ENCODE measurements at places on chromosomes 13 and 19. TPM values are rescaled to one million over a fixed set of nuclear protein-coding genes. Genes with fewer than 3 reads are reported as not detected.

CGB8 gene
- polyA plus RNA-seq, result not detected

UHRF1 gene
- 3.2 TPM for polyA plus RNA-seq

ZNF154 gene
- polyA plus RNA-seq, result 2.8 TPM

NKPD1 gene
- 1.2 TPM for polyA plus RNA-seq

CDX2 gene
- polyA plus RNA-seq, result not detected

GIPC3 gene
- polyA plus RNA-seq, result not detected

KLK1 gene
- 0.39 TPM for polyA plus RNA-seq

C19orf81 gene
- polyA plus RNA-seq, result not detected

NLRP11 gene
- polyA plus RNA-seq, result not detected

CYP2F1 gene
- polyA plus RNA-seq, result not detected

LYPD5 gene
- polyA plus RNA-seq, result 8.8 TPM

TJP3 gene
- not detected for polyA plus RNA-seq

CLDN10 gene
- not detected for polyA plus RNA-seq

MIA gene
- polyA plus RNA-seq, result 7.4 TPM

TNFSF9 gene
- 12.8 TPM for polyA plus RNA-seq

SMARCA4 gene
- polyA plus RNA-seq, result 61.8 TPM

RFXAP gene
- polyA plus RNA-seq, result 1.4 TPM

MBD3L2 gene
- not detected for polyA plus RNA-seq

MRPL54 gene
- 27.0 TPM for polyA plus RNA-seq

CD209 gene
- polyA plus RNA-seq, result not detected

FPR2 gene
- polyA plus RNA-seq, result 0.03 TPM

ZNF582 gene
- 4.0 TPM for polyA plus RNA-seq

CCDC9 gene
- polyA plus RNA-seq, result 2.8 TPM

APOC4 gene
- not detected for polyA plus RNA-seq

MCEMP1 gene
- not detected for polyA plus RNA-seq

LYPD3 gene
- 163 TPM for polyA plus RNA-seq

IGFL2 gene
- polyA plus RNA-seq, result 2.9 TPM

CILP2 gene
- polyA plus RNA-seq, result 0.07 TPM

SIAH3 gene
- 0.19 TPM for polyA plus RNA-seq

PROZ gene
- polyA plus RNA-seq, result not detected

SIGLEC5 gene
- polyA plus RNA-seq, result not detected

CASP14 gene
- polyA plus RNA-seq, result 122 TPM

PSG1 gene
- polyA plus RNA-seq, result 0.27 TPM

Data from keratinocyte (primary cell).